ENCODE measurements at places on chromosomes 4 and X.

DNA sequence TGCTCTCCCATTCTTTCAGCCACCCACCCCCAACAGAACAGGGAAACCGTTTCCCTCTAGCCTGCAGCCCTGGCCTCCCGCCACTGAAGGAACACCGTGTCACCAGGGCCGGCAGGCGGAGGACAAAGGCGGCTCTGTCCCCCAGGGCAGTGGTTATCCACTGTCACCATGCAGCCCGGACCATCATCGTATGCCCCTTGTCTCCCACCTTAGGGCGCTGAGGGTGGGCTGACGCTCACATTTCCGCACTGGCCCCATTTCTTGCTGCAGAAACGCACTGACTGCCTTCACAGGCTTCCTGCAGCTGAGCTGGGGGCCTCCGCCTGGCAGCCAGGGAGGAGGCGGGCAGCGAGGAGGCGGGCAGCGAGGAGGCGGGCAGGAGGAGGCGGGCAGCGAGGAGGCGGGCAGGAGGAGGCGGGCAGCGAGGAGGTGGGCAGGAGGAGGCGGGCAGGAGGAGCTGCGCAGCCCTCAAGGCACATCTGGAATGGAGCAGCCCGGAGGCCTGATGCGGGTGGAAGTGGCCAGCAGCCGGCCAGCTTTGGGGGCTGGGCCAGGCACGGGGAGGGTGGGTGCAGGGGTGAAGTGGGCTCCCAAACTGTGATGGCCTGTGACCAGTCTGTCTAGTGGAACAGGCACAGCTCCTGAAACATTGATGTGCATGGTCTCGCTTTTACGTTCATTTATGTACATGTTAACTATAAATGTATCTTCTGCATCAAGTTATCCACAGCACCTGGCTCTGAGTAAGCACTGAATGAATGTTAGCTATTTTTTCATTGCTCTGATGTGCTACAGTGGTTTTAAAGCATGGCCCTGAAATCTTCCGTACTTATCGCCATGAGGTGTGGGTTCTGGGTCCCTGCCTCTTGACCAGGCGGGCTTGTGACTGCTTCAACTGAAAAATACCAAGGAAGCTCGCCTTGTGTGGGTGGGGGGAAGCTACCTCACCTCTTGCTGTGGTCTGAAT is 20.6 kb upstream of the KIAA0232 start:
- no peak for DNase-seq

- no peak for DNase-seq
Observed at GRCh38 chr4:145909281-145909715, 29.3 kb downstream of the ZNF827 start.

DNA sequence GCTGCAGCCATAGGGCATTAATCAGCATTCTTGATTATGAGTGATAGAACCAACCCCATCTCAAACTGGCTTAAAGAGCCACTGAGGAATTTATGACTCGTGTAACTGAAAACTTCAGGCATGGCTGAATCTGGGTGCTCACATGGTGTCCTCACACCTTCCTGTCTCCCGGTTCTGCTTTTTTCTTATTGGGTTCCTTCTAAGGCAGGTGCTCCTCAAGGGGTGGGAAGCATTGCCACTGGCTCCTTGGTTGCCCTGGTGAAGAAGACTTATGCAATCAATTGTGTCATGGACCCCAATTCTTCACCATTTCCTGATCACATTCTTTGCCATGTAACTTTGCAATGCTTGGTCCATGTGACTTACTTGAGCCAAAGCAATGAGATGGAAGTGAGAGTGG is 4.3 kb upstream of the ZCCHC4 start:
- DNase-seq: no peak

GRCh38 chr4:128355305-128355704 is 67.7 kb upstream of the PGRMC2 start:
- DNase-seq: no peak

DNA sequence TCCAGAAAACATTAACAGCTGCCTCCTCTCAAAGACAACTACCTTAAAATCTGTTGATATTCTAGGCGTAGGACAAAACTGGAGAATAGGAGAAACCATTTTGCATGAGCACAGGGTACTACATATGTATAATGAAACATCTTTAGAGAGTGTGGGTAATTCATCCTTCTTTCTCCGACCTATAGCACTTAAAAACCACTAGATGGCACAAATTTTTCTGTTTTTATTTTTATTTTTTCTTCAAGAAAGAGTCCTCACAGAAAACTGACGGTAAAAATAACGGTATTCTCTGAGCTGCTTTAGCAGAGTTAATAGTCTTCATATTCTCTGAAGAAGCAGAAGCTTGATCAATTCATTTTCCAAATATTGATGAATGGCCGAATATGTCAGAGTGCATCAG is 14.6 kb downstream of the SMIM31 start:
- no peak for DNase-seq

- no peak for DNase-seq
Observed at GRCh38 chrX:87338510-87338909, 179.1 kb upstream of the KLHL4 start.

- DNase-seq: no peak
Observed at GRCh38 chr4:98522636-98523395, 135.6 kb downstream of the TSPAN5 start.

GRCh38 chr4:108982402-108983185 is 219.7 kb upstream of the ETNPPL start:
- DNase-seq: no peak

DNA sequence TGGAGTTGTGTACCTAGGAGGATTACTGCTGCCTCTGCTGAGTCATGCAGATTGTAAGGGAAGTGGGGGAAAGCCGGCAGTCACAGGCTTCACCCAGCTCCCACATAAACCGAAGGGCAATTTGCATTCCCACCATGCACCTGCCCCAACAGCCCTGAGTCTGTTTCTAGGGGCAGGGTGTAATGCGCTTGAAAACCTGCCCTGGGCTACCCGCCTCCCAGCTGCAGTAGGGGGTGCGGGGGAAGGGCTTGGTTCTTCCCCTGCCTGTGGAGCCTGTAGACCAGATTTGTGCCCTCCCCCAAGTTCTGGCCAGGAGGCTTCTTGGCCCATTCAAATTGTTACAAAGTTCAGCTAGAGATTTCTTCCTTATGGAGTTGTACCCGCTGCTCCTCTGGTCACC is 269.2 kb upstream of the DDX53 start:
- no peak for DNase-seq

- DNase-seq: no peak
Observed at GRCh38 chr4:74018116-74018515, 19.6 kb upstream of the CXCL5 start.

DNA sequence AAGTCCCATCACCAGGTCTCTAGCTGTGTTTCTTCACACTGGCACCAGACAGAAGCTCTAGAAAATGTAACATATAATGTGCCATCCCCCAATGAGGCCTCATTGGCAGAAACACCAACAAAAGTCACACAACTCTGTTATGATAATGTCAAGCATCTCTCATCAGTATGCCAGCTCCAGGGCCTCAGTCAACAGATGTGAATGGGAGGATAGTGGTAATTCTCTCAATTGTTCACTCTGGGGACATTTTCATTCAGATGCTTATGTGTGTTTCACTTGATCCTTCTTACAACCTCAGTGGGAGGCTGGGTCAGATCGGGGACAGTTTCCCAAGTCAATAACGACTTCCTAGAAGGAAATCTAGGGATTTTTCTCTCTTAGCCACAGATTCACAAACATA is 57.5 kb upstream of the SCOC start:
- DNase-seq: no peak

- no peak for DNase-seq
Observed at GRCh38 chrX:10904220-10904619, 206.9 kb upstream of the HCCS start.

DNA sequence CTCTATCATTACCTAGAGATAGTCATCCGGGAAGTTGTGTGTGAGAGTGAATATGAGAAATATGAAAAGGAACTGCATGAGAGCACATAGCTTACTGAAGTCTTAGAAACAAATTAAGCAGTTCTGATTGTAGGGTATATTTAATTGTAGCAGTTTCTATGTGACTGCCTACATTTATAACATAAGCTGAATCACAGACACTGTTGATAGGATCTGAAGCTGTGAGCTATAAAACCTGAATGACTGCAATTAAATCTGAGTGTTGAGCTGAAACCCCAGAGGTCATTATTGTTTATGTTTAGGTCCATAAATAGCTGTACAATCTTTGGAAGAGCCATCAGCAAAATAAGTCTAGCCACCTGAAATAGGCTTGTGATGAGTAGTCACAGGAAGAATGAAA is 210.1 kb upstream of the CXCL13 start:
- DNase-seq: no peak
